ENCODE measurements at places on chromosomes 1 and 21.
A peak's percentile ranks its signal among the peaks of the same experiment; 100 is the strongest.

DNA sequence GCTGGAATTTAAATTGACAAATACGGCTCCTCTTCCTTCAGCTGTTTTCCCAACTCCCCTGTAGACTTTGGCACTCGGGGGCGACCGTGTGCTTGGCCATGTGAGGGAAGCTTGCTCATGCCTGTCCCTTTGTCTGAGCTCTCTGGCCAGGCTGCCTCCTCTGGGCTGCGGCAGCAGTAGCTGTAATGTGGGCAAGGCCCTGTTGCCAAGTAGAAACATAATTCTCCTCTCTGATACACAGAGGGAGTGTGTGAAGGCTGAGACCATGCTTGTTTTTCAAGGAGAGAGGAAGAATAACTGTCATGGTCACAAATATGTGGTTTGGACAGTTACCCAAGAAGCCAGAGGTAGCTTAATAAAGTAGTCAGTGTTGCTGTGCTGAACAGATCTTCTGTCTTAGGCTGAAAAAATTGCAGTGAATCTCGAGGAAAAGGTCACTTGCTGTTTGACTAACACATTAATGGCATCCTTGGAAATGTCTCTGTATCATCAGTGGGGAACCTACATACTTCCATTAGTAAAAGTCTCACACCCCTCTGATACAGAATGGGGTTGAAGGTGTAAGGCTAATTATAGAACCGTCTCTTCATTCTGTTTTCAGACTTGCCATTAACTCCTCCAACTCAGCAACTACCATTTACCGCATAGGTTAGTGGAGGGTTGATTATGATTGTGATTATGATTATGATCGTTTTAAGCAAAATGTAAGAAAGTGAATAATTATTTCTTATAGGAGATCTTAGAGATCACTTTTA is 94.6 kb downstream of the TGFB2 start:
- no peak for DNase-seq

DNA sequence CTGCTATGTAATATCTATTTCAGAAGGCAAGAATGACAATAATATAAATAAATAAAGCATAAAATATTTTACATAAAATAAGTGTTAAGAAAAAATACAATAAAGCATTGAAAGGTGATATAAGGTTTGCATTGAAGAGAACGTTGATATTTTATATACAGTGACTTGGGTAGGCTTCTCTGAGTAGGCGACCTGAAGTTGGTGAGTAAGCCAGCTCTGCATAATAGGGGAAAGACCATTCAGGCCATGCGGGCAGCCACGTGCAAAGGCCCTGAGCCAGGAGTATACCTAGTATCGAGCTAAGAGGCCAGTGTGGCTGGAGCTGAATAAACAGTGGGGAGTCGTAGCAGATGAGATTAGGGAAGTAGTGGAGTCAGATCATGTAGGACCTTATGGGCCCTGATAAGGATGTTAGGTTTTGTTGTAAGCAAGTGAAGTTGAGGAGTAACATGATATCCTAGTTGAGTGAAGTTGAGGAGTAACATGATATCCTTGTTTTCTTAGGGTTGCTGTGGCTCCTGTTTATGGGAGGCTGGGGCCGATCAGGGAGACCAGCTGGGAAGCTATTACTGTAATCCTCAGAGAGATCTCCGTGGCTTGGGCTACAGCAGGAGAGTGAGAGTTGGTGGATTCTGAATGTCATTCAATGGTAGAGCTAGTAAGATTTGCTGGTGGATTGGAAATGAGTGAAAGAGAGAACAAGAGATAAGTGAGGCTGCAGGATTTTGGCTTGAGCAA is 22.0 kb downstream of the KCNK1 start:
- DNase-seq: no peak

GRCh38 chr1:71693581-71693980 is 588.8 kb downstream of the NEGR1 start:
- no peak for DNase-seq

DNA sequence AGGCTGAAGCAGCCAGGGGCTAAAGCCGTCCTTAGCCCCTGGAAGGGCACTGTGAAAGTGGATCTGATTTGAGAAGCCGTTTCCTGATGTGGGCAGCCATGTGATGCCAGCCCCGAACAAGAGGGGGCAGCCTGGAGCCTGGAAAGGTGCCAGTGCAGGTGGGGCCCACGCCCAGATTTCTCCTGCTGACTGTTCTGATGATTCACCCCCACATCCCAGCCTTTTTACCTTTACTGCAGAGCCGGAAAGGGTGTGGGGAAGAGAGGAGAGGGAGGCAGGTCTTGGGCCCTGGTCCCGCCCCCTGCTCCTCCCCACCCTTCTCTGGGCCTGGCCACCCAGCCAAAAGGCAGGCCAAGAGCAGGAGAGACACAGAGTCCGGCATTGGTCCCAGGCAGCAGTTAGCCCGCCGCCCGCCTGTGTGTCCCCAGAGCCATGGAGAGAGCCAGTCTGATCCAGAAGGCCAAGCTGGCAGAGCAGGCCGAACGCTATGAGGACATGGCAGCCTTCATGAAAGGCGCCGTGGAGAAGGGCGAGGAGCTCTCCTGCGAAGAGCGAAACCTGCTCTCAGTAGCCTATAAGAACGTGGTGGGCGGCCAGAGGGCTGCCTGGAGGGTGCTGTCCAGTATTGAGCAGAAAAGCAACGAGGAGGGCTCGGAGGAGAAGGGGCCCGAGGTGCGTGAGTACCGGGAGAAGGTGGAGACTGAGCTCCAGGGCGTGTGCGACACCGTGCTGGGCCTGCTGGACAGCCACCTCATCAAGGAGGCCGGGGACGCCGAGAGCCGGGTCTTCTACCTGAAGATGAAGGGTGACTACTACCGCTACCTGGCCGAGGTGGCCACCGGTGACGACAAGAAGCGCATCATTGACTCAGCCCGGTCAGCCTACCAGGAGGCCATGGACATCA is at the start of gene SFN:
Gene SFN (plus strand): TSS at position 369 of the 904 bp plus-strand sequence. CDS start 64 bp downstream, at position 433.
- no peak for DNase-seq

DNA sequence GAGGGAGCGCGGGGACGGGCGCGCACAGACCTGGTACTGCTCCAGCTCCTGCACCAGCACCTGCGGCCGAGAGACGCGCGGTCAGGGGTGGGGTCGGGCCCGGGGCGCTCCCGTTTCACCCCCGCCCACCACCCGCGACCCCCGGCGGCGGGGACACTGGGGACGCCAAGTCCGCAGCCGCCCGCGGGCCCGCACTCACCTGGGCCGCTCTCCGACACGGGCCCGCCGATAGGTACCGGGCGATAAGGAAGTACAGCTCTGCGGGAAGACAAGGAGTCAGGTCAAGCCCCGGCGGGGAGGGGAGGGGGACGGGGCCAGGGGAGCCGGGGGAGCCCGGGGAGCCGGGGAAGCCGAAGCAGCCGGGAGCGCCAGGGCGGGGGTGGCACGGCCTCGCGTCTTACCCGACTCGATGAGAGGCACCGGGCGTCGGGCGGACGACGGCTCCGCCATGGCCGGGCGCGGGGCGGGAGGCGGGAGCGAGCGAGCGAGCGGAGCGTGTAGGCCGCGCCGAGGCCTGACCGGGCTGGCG is 326 bp downstream of the BRWD1 start:
- no peak for DNase-seq

DNA sequence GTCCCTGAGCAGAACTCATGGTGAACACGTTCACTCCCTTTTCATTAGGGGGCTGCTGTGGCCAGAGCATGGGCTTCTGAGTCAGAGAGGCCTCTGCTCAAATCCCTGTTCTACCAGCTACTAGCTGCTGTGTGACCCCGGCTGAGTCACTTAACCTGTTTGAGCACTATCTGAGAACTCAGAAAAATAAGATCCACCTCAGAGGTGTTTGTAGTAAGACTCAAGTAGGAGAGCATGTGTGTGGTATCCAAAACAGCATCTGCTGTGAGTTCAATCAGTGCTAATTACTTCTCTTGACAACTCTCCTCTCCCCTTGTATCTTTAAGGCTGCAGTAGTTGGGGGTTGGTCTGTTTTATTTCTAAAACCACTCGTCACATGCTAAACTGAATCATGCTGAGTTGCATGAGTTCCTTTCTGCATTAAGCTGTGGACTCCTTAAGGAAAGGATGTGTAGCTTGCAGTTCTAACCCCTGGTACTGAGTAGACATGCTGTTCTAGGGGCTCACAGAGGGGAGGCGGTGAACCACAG is 39.7 kb upstream of the JUN start:
- no peak for DNase-seq

GRCh38 chr1:2097386-2098300 is 47.4 kb downstream of the PRKCZ start:
- no peak for DNase-seq

GRCh38 chr1:154862907-154863306 is 7.2 kb downstream of the KCNN3 start:
- DNase-seq: no peak

- no peak for DNase-seq
Measured at GRCh38 chr1:27492796-27493195, 2.8 kb upstream of the WASF2 start.

- no peak for DNase-seq
Measured at GRCh38 chr21:31405604-31406003, 61.5 kb upstream of the TIAM1 start.

DNA sequence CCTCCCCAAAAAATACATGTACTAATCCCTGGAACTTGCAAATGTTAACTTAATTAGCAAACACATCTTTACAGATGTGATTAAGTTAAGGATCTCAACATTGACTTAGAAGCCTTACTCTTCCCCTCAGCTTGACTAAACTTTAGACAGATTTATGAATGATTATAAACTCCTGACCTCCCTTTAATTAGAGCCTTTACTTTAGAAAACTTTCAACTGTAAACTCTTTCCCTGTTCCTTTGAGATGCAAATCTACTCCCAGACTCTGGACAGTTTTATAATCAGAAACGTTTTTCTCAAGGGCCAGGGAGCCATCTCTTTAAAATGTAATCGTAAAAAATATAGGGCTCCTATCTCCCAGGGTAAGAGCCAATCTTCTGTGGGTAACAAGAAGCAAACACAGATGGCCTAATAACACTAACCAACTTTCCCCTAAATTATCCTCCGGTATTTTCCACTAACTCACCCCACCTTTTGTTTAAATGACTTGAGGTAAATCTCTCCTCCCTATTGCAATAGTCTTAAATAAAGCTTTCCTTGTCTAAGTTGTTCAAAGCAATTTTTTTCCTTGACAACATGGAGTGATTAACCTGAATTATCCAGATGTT is 284.1 kb downstream of the BRINP3 start:
- DNase-seq: no peak

DNA sequence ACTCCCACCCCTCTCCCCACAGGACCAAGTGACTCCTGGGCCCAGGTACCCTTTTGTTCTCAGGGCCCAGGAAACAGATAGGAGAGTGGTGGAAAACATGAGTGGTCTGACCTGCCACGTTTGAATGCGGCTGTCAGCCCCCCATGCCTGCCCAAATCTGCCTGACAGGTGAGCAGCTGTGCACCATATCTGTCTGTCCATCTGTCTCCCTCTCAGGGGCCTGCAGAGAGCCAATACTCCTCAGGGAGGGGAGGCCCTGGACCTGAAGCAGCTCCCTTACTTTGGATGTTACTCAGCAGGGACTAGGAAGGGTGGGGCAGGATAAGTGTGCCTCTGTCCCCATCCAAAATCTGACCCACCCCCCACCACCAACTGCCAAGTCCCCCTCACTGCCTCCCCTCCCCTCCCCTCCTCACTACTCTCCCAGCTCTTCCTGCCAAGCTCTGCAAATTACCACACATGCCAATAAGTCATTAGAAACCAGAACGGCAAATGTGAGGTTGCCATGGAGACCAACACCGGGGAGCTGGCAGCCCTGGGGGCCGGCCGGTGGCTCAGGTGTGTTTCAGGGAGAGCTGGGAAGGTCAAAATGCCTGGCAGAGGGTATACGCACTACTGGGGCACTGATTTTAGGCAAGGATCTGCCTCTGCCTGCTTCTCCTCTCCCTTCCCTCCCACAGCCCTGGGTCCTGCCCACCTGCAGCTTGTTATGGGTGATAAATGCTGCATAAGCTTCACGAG is 11.5 kb downstream of the LRRN2 start:
- no peak for DNase-seq

- DNase-seq: no peak
Measured at GRCh38 chr1:44598167-44598566, 76.1 kb downstream of the TMEM53 start.

DNA sequence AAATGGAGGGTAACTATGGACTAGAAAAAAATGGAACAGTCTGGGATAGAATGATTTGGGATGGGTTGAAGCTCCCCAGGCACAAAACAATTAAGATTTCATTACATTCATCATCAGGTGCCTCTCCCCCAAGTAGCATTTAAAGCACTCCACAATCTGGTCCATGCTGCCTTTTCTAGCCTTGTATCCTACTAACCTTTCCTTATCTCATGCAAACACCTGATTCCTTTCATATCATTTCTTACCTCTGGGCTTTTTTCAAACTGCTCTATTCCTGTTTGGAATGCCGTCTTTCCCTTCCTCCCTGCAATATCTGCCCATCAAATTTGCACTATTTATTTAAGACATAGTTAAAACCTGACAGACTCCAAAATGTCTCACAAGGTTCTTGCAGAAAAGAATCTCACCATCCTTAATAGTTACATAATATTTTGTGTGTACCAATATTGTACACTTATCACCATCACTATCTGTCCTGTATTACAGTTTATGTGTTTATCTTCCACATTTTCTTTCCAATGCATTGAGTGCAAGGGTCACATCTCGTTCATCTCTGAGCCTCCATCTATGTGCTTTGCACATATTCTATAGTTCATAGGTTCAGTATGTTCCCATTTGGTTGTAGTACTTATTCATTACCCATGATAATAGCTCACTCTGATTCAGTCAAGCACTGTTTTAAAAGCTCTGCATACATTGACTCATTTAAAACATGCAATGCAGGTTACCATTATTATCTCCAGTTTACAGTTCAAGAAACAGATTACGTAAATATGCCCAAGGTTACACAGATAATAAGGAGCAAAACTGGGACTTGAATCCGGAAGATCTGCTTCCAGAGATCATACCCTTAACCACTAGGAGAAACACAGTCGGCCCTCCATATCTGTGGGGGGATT is 16.1 kb upstream of the SHCBP1L start:
- DNase-seq: no peak

- peak; percentile 46 for DNase-seq
Measured at GRCh38 chr1:9588551-9589143, at the start of gene TMEM201. Gene TMEM201 (plus strand): TSS chr1:9588911. CDS start chr1:9588931, 20 bp downstream.

DNA sequence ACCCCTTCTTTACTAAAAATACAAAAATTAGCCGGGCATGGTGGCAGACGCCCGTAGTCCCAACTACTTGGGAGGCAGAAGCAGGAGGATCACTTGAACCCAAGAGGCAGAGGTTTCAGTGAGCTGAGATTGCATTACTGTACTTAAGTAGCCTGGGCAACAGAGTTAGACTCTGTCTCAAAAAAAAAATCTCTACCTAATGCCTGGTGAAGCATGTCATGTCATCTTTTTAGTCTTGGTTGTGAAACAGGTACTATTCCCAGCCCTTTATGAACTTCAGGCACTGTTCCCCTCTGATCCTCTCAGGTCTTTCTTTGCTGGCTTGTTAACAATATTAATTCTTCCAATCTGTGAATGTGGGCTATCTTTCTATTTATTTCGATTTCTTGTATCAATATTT is 22.1 kb downstream of the PRRC2C start:
- DNase-seq: no peak

DNA sequence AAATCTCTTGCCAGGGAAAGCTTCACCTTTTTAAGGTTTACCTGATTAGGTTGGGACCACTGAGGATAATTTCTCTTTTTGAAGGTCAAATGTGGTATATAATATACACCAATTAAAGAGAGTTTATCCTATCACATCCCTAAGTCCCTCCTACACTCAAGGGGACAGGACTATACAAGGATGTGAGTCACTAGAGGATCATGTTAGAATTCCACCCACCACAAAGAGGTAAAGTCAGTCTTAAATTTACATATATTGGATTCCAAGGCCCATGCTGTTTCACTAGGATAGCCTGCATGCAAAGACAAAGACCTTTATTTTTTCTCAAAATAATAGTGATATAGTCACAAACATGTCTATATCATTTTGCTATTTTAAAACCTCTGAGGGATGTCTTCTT is 164.4 kb downstream of the GIPC2 start:
- DNase-seq: no peak

- no peak for DNase-seq
Measured at GRCh38 chr1:192521734-192522133, 53.8 kb upstream of the RGS1 start.

Data from GM12878 (cell line).